Panc1 (cell line): ENCODE measurements at places on chromosomes 16 and 17. TPM values are rescaled to one million over a fixed set of nuclear protein-coding genes. Genes with fewer than 3 reads are reported as not detected.

Gene PIRT
- not detected for total RNA-seq

Gene CCL8
- total RNA-seq: not detected

Gene RCVRN
- not detected for total RNA-seq

Gene TBC1D3D
- not detected for total RNA-seq

Gene DNAI2
- not detected for total RNA-seq

Gene LGALS9B
- total RNA-seq: not detected

Gene PSMC3IP
- 19.2 TPM for total RNA-seq

Gene C16orf78
- total RNA-seq: not detected

Gene MMP28
- total RNA-seq: 1.6 TPM

Gene GAST
- total RNA-seq: not detected

DNA sequence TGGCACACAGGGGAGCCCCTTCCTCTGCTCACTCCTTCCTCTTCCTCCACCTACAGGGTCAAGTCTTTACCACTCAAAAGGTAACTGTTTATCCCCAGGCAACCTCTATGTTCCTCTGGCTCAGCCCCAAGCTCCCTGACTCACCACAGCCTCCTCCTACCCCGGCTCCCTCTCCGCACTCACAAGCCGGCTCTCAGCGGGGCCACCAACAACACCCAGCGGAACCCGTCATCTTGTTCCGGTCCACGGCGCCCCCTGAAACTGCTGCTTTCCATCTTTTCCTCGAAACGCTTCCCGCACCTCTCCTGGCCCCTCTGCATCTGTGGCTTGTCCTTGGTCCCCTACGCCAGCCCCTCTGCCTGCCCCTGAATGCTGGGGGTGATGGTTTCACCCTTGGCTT is 58.4 kb downstream of the NXN start:
- no peaks in the 10 kb centered on the region for H3K27me3 ChIP-seq
- peaks cover 44% of the 10 kb centered on the region for H3K4me1 ChIP-seq
- no peak for DNase-seq

DNA sequence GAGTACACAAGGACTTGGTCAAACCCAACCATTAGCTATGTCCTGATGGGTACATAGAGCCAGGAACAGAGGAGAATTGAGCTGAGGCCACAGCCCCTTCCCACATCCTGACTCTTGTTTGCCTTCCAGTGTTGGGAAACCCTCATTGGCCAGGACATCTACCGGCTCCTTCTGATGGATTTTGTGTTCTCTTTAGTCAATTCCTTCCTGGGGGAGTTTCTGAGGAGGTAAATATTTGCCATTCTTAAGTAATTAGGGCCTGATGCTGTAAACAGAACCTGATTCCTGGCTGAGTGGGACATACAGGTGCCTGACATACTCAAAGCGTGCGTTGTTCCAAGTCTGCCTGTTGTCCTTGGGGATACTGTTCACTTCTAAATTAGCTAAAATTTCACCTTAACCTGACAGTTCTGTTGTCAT is 42.6 kb downstream of the GDE1 start:
- no peak for DNase-seq
- H3K4me3 ChIP-seq: no peak overlapping the region
- no peak overlapping the region for H3K27ac ChIP-seq

DNA sequence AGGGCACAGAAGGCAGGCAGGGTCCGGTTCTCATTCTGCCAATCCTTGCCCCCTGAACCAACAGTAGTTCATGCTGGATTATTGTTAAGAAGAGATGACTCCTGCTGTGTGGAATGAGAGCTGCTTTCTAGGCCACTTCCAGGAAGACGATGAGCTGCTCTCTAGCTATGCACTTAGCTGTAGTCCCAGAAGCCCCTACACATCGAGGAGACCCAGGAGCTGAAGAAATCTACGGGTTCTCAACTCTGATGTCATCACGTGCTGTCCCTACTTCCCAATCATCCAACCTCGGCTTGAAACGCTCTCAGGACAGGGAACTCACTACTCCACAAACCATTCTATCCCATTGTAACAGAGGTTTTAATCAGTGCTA is 29.0 kb upstream of the EMP2 start:
- H3K27me3 ChIP-seq: no peaks in the 10 kb centered on the region
- H3K36me3 ChIP-seq: no peaks in the 10 kb centered on the region
- H3K27ac ChIP-seq: no peak overlapping the region
- no peaks in the 10 kb centered on the region for H3K4me1 ChIP-seq

GRCh38 chr17:76772842-76773525 is 35.1 kb downstream of the MFSD11 start:
- DNase-seq: no peak
- peaks cover 10% of the 10 kb centered on the region for H3K36me3 ChIP-seq
- no peak overlapping the region for H3K27ac ChIP-seq
- no peak overlapping the region for H3K4me3 ChIP-seq

- H3K27me3 ChIP-seq: no peaks in the 10 kb centered on the region
- no peaks in the 10 kb centered on the region for H3K36me3 ChIP-seq
- peak; percentile 33 for DNase-seq
- H3K27ac ChIP-seq: peak overlapping the region; percentile 68
These were observed 41.0 kb downstream of the FOXL1 start for GRCh38 chr16:86619239-86619794.

DNA sequence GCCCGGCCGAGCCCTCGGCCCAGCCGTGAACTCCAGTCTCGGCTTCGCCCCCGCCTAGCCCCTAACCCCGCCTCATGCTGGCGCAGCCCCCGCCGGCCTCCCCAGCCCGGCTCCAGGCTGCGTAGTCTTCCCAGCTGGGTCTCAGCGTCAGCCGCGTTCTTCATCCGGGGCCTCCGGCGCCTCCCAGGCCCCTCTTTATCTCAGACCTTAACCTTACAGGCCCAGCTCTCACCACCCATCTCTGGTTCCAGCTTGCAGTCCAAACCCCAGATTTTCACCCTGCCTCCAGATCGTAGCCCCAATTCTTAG is at the start of gene PROCA1:
Gene PROCA1, minus strand, starts transcription at position 166 of the 309 bp plus-strand sequence. CDS start 228 bp downstream, outside the sequence.
- peaks cover 29% of the 10 kb centered on the region for H3K4me1 ChIP-seq
- H3K36me3 ChIP-seq: peaks cover 5% of the 10 kb centered on the region
- peak within 1 kb of the TSS; percentile 69 for H3K4me3 ChIP-seq

GRCh38 chr16:88389621-88390160 is 6.9 kb downstream of the ZNF469 start:
- no peak for DNase-seq
- no peaks in the 10 kb centered on the region for H3K36me3 ChIP-seq
- H3K4me3 ChIP-seq: no peak overlapping the region
- H3K27me3 ChIP-seq: no peaks in the 10 kb centered on the region
- H3K4me1 ChIP-seq: peaks cover 11% of the 10 kb centered on the region

GRCh38 chr17:38536661-38537060 is 69.1 kb downstream of the SRCIN1 start:
- H3K36me3 ChIP-seq: no peaks in the 10 kb centered on the region
- H3K4me3 ChIP-seq: no peak overlapping the region
- no peak for DNase-seq
- no peak overlapping the region for H3K27ac ChIP-seq
- no peaks in the 10 kb centered on the region for H3K4me1 ChIP-seq

- H3K4me3 ChIP-seq: no peak overlapping the region
- peak overlapping the region; percentile 97 for H3K27ac ChIP-seq
- peaks cover 62% of the 10 kb centered on the region for H3K4me1 ChIP-seq
These were observed 8.8 kb upstream of the FASN start for GRCh38 chr17:82106688-82107305.

DNA sequence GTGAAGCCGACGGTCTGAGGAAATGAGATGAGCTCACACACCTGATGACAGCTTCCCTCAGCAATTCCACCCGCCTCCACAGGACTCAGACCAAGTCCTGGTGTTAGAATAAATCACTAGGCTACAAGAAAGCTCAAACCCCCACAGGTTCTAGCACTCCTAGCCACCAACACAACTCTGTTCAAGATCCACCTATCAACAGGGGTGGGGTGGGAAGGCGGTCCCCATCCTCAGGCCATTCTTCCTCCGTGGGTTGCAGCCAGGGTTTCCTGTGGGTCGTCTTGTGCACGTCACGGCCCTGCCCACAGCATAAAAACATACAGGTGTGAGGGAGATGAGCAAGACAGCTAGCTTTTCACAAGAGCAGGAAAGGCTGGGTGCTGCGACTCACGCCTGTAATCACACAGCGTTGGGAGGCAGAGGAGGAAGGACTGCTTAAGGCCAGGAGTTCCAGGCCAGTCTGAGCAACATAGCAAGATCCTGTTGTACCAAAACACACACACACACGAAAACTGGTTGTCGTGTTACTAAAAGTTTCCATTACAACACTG is 81.1 kb downstream of the ANKRD11 start:
- no peaks in the 10 kb centered on the region for H3K36me3 ChIP-seq
- no peak for DNase-seq
- peaks cover 74% of the 10 kb centered on the region for H3K4me1 ChIP-seq
- no peak overlapping the region for H3K27ac ChIP-seq
- H3K4me3 ChIP-seq: no peak overlapping the region
- H3K27me3 ChIP-seq: no peaks in the 10 kb centered on the region

DNA sequence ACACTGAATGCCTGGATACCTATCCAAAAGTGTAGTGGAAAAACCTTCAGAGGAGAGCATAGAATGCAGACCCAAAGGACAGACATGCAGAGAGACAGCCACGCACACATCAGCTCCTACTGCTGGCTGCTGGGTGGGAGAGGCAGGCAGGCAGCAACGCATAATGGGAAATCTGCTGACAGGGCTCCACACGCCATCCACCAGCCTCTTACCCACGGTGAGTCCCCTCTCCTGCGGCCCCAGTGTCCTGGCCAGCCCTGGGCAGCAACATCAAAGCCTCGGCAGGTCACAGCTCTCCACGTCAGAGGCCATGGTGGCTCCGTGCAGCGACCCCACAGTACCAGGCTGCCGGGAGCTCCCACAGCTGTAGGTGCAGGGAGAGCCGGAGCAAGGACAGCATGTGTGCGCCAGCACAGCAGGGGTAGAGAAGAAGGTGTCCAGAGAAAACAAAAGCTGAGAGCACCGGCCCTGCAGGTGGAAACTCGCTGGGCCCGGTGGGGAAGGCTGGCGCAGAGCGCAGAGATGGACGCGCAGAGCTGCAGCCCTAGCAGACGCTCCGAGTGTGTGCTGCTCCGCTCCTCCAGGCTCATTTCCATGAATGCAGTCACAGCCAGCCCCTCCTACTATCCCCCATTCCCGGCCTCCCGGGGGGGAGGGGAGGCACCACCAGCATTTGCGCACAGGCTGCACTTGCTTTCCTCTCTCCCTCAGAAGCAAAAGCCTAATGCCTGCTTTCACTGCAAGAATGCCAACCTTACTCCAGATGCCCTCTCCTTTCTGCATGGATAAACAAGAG is 58.9 kb downstream of the CYTH1 start:
- no peaks in the 10 kb centered on the region for H3K27me3 ChIP-seq
- H3K4me3 ChIP-seq: no peak overlapping the region; the same call in 1 of the 2 replicates
- DNase-seq: no peak
- no peaks in the 10 kb centered on the region for H3K36me3 ChIP-seq

- no peak overlapping the region for H3K27ac ChIP-seq
- no peak overlapping the region for H3K4me3 ChIP-seq
- no peaks in the 10 kb centered on the region for H3K36me3 ChIP-seq
- no peaks in the 10 kb centered on the region for H3K4me1 ChIP-seq
- H3K27me3 ChIP-seq: no peaks in the 10 kb centered on the region
- DNase-seq: no peak
These were observed 137.2 kb downstream of the SHISA9 start for GRCh38 chr16:13038591-13038990.

- H3K36me3 ChIP-seq: no peaks in the 10 kb centered on the region
- no peak for DNase-seq
- peaks cover 65% of the 10 kb centered on the region for H3K4me1 ChIP-seq
- H3K4me3 ChIP-seq: no peak overlapping the region
These were observed 9.7 kb upstream of the ITGA3 start for GRCh38 chr17:50046179-50046578.

DNA sequence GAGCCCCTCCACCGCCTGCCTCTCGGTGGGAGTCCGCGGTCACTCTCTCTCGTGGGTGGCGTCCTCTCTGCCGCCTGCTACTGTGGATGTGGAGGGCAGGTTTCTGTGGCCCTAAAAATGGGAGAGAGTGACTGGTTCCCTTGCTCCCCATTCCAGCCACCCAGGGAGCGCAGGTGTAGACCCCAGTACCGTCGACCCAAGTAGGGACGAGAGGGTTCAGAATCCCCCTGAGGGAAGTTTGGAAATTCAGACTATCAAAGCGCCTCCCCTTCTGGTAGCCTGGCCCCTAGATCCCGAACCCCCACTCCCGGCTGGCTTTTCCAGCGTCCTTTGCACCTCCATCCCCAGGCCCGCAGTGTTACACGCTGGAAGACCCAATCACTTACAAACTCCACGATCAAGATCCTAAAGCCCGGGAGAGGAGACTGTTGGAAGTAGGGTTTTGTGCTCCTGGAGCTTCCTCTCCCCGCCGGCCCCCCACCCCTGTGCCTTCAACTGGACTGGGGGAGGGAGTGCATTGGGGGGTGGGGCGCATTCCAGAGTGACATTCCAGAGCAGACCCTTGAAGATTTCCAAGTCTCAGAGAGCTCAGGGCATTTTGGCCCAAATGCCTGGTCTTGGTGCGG is 991 bp downstream of the GPRC5C start:
- no peak for DNase-seq
- no peaks in the 10 kb centered on the region; the same call in 1 of the 2 replicates for H3K36me3 ChIP-seq
- H3K27me3 ChIP-seq: no peaks in the 10 kb centered on the region
- H3K27ac ChIP-seq: peak overlapping the region; percentile 58; the same call in 1 of the 2 replicates

DNA sequence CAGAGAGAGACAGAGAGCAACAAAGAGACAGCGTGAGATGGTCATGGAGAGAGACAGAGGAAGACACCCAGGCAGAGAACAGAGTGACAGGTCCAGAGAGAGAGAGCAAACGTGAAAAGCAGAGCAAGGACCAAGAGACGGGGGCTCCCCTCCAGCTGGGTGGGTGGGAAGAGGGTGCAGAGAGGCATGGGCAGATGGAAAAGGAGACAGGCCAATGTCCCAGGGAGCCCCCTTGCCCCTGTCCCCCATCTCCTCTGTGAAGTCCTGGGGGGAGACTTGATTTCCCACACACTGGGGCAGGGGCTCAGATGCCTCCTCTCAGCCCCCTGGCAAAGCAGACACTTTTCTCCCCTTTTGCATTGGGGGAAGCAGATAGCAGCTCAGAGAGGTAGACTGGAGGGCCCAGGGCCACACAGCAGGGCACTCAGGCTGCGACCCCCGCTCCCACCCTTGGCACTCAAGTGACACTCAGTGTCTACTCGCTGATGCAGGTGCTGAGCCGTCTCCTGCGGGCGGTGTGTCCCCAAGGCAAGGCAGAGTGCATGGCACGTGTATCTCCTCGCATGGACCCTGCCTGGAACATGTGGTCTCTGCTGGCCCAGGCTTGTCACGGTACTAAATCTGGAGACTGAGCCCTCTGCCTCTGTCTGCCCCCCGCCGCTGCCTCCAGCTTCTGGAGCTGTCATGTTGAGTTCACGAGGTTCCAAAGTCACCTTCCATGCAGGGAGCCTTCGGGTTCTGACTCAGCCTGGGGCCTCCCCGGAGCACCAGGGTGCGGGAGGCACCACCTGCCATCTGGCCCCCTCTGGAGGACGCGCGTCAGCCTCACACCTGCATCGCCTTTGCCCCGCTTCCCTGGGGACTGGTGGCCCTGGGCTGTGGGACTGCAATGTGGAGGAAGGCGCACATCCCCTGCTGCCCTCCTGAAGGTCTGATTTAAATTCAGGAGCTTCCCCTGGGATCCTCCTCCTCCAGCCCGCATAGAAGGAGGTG is 215.9 kb upstream of the GSE1 start:
- DNase-seq: no peak
- H3K27ac ChIP-seq: peak overlapping the region; percentile 70
- H3K27me3 ChIP-seq: no peaks in the 10 kb centered on the region
- H3K4me1 ChIP-seq: peaks cover 34% of the 10 kb centered on the region
- no peak overlapping the region for H3K4me3 ChIP-seq

GRCh38 chr16:5007256-5007655 is 26.5 kb downstream of the NAGPA start:
- no peak overlapping the region for H3K27ac ChIP-seq
- H3K4me3 ChIP-seq: no peak overlapping the region
- H3K27me3 ChIP-seq: no peaks in the 10 kb centered on the region
- no peak for DNase-seq
- H3K36me3 ChIP-seq: no peaks in the 10 kb centered on the region
